ENCODE measurements at places on chromosomes 12 and 14.

DNA sequence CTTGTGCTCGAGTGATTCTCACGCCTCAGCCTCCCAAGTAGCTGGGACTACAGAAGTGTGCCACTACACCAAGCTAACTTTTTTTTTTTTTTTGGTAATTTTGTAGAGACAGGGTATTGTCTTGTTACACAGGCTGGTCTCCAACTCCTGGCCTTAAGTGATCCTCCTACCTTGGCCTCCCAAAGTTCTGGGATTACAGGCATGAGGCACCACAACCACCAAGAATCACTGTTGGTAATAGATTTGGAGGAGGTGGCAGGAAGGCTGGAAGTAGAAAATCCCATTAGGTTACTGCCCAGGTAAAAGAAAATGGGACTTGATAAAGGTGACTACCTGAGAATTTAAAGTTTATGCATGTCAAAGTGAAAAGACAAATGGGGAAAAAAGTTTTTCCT is 1.4 kb upstream of the CDCA4 start:
- DNase-seq: no peak

DNA sequence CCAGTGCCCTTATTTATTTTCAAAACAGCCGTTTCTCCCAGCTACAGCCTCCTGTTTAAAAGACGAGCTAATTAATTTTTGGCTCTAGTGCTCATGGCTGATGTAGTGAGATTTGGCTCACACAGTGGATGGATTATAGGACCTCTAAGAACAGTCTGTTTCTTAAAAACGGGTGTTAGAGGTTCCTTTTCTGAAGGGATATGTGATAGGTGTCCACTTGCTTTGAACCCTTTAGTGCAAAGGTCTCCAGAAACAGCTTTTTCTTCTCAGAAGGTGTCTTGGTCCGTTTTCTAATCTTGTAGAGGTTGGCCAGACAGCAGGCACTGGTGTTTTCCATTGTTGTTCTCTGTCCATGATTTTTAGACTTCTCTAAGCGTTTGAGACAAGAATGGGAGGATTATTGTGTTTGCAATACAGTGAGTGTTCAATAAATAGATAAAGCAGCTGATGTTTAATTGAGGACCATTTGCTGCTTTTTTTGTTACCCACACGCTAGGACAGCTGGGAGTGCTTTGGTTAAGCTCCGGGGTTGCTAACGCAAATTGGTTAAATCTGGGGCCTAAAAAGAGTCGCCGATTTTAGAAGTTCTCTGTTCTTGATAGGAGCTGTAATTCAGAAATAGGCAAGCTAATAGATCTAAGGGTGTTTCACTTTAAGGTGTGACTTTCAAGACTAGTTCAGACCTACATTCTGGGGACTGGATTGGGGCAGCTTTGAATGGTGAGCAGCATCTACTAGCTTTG is 1.0 kb downstream of the BORCS5 start:
- DNase-seq: no peak

GRCh38 chr14:68690089-68690958 is 102.5 kb downstream of the ZFP36L1 start:
- no peak for DNase-seq

GRCh38 chr12:29546000-29546399 is 48.5 kb upstream of the OVCH1 start:
- no peak for DNase-seq

DNA sequence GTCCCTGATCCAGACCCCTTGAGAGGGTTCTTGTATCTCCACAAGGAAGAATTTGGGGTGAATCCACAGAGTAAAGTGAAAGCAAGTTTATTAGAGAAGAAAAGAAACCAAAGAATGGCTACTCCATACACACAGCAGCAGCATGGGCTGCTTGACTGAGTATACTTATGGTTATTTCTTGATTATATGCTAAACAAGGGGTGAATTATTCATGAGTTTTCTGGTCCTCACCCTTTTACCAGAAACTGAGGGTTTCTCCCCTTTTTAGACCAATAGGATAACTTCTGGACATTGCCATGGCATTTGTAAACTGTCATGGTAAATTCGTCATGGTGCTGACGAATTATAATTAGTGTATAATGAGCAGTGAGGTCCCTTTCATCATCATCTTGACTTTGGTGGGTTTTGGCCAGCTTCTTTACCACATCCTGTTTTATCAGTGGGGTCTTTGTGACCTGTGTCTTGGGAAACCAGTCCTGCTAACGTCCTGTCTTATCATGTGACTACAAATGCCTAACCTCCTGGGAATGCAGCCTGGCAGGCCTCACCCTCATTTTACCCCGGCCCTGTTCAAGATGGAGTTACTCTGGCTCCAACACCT is 121.9 kb downstream of the SPTSSA start:
- no peak for DNase-seq

DNA sequence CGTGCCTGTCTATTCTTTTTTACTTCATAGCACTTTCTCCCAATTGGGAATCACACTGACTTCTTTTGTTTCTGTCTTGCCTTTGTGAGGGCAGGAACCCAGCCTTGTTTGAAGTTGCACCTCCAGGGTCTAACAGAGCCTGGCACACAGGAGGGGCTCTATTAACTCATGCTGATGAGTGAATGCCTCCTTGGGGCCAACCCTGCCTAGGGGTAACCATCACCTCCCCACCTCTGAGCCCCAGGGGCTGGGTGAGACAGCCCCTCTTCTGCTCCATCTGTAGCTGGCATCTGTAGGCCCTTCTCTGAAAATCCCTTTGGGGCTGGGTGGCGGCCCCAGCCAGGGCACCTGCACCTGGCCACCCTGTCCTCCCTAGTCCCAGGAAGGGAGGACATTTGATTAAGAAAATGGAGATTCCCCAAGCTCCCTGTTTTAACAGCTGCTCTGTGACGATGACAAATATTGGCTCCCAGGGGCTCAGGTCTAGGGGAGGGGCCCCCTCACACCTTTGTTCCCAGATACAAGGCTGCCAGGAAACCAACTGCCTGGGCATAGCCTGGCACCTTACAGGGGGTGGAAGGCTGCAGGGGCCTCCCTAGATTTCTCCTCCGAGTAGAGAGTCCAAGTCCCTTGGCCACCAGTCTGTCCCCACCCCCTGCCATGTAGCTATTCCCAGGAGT is 11.8 kb downstream of the TAMALIN start:
- DNase-seq: no peak

DNA sequence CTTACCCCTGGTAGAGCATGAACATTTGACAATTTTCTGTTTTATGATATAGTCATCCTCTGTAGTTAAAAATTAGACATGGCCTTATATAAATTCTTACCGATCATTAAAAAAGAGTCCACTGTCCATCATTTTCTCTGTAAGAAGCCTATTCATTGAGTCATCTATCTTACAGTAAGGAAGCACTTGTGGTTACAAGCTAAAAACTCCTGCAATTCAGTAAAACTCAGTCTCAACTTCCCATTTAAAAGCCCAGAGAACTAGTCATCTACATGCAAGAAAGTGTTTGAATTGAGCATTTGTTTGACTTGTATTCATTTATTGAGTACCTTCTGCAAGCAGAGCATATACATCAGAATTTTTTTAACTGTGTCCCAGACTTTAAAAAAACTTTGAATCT is 63.3 kb downstream of the GTF2A1 start:
- no peak for DNase-seq

DNA sequence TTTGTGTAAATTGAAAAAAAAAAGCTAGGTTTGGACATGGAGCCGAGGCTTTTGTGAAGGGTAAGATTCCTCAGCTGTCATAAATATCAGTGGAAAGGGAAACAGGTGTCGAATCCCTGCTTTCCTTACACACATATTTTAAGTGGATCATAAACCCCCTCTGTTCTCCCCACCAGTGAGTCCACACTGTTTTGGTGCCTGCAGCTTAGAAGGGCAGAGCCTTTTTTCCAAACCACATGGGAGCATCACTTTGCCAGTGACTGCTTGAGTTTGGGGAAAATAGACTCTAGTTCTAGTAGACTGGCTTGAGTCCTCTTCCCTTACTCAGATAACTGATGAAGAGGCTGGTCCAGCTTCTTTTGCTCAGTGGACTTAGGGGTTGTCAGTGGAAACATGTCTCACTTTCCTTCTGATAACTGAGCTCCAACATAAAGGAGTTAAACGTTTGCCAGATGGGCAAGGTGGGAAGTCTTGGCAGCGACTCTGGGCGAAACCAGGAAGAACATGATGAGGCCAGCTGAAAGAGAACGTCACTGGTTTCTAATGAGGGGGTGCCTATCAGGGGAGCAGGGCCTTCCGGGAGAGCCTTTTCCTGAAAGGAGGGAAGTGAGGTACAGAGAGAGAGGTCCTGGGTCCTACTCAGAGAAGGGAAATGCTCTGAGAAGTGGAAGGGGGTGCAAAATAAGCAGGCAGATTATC is 168.1 kb upstream of the PARP11 start:
- no peak for DNase-seq

Data from fibroblast of skin of back (primary cell).